ENCODE measurements at places on chromosomes 3 and 15. TPM values are rescaled to one million over a fixed set of nuclear protein-coding genes. Genes with fewer than 3 reads are reported as not detected.

DNA sequence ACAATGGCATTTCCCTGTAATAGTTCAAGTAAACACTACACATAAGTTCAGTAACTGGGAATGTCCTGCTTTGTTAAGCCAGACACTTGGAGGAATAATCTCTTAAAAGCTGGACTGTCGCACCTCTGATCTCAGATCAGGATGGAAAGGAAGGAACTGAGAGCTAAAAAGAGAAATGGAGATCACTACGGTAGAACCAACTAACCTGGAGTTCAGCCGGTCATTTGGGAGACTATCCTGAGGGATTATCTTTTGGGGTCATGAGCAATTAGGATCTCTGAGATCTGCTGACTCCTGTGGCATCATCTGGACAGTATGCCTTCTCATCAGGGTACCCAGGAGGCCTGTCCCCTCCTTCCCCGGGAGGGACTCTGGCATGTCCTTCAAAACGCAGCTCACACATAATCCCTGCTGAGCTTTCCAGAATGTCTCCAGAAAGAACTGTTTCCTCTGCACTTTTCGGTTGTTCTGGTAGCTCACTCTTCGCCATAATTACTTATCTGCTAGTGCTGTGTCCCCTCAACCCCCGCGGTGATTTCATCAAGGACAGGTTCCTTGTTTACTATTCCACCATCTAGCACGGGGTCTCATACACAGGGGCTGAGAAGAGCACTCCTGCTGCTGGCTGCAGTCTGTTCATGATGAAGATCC lies 115.6 kb downstream of the SENP2 start:
- H3K27me3 ChIP-seq: no peaks in the 10 kb centered on the region
- H3K27ac ChIP-seq: no peak overlapping the region
- H3K4me1 ChIP-seq: no peaks in the 10 kb centered on the region
- no peak overlapping the region for H3K4me3 ChIP-seq
- no peak for DNase-seq
- H3K36me3 ChIP-seq: no peaks in the 10 kb centered on the region

GRCh38 chr3:38232701-38233100 lies 32.9 kb upstream of the SLC22A13 start:
- no peaks in the 10 kb centered on the region for H3K36me3 ChIP-seq
- peak; percentile 20 for DNase-seq
- peaks cover 12% of the 10 kb centered on the region for H3K4me1 ChIP-seq
- no peak overlapping the region for H3K4me3 ChIP-seq
- no peak overlapping the region for H3K27ac ChIP-seq

GRCh38 chr3:46325645-46326300 lies 28.1 kb upstream of the CCR2 start:
- no peaks in the 10 kb centered on the region for H3K36me3 ChIP-seq
- peaks cover 15% of the 10 kb centered on the region for H3K4me1 ChIP-seq
- H3K27me3 ChIP-seq: no peaks in the 10 kb centered on the region
- DNase-seq: no peak

The ITGA11 gene
- total RNA-seq: 0.13 TPM
